ENCODE measurements at places on chromosomes 5 and 9. TPM values are rescaled to one million over a fixed set of nuclear protein-coding genes. Genes with fewer than 3 reads are reported as not detected.

Gene KCNV2
- total RNA-seq = not detected

Gene ECM2
- 9.6 TPM for total RNA-seq

Gene SPATA31C1
- total RNA-seq = not detected

Gene ERMP1
- total RNA-seq = 22.5 TPM

Gene SCGB3A2
- total RNA-seq = not detected

Gene RASGRF2
- 10.7 TPM for total RNA-seq

Gene GDF9
- total RNA-seq = not detected

Gene MARCHF11
- not detected for total RNA-seq

- no peaks in the 10 kb centered on the region for H3K36me3 ChIP-seq
- DNase-seq = no peak
- H3K27me3 ChIP-seq = no peaks in the 10 kb centered on the region
These were observed 139.0 kb downstream of the IRX1 start for GRCh38 chr5:3734632-3735031.

GRCh38 chr9:114031948-114032840 lies 45.9 kb downstream of the AMBP start:
- no peak overlapping the region for H3K27ac ChIP-seq
- no peaks in the 10 kb centered on the region for H3K4me1 ChIP-seq
- no peak overlapping the region for H3K4me3 ChIP-seq

DNA sequence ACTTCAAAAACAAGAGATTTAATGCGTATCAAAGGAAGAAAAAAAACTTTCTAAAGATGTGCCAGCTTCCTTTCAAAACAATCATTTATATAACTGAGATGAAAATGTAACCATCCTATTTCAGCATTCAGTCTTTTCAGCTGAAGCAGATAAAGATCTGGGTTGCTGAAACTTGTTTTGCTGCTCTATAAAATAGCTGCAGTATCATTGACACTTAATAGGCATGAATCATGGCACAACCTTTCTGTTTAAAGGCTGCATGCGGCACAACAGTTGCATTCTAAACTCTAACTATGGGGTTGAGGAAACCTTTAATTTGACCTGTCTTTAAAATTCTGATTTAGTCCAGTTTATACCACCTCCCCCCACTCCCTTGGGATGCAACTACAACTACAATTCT lies 196.7 kb downstream of the MPDZ start:
- H3K36me3 ChIP-seq = no peaks in the 10 kb centered on the region
- H3K27ac ChIP-seq = no peak overlapping the region
- no peaks in the 10 kb centered on the region for H3K27me3 ChIP-seq
- no peaks in the 10 kb centered on the region for H3K4me1 ChIP-seq
- no peak overlapping the region for H3K4me3 ChIP-seq
- DNase-seq = no peak

GRCh38 chr5:64147849-64148441 lies 17.7 kb upstream of the RNF180 start:
- no peaks in the 10 kb centered on the region for H3K36me3 ChIP-seq
- H3K4me3 ChIP-seq = no peak overlapping the region
- H3K4me1 ChIP-seq = no peaks in the 10 kb centered on the region

GRCh38 chr5:5278815-5279381 lies 138.8 kb downstream of the ADAMTS16 start:
- no peaks in the 10 kb centered on the region for H3K4me1 ChIP-seq
- no peaks in the 10 kb centered on the region for H3K27me3 ChIP-seq
- H3K4me3 ChIP-seq = no peak overlapping the region
- H3K27ac ChIP-seq = no peak overlapping the region
- no peaks in the 10 kb centered on the region for H3K36me3 ChIP-seq

DNA sequence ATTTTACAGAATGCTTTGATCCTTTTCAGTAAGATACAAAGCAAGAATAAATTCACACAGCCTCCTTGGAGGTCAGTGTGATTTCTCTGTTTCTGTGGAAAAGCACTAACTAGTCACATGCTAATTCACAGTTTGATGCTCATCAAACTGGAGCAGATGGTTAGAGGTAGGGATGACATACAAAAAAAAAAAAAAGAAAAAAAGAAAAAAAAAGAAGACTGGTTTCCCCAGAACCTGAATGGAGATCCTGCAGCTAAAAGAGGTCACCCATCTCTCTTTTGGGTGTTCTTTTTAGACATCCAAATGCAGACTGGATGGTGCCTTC lies 123.7 kb upstream of the ANKRD55 start:
- H3K4me3 ChIP-seq = no peak overlapping the region
- H3K4me1 ChIP-seq = no peaks in the 10 kb centered on the region
- DNase-seq = no peak

GRCh38 chr9:134234001-134234660 lies 69.8 kb upstream of the RNU6ATAC start:
- no peak overlapping the region for H3K27ac ChIP-seq
- no peak for DNase-seq
- no peaks in the 10 kb centered on the region for H3K27me3 ChIP-seq
- H3K4me1 ChIP-seq = peaks cover 17% of the 10 kb centered on the region

- no peaks in the 10 kb centered on the region for H3K27me3 ChIP-seq
- no peaks in the 10 kb centered on the region for H3K36me3 ChIP-seq
- DNase-seq = peak; percentile 52
- no peaks in the 10 kb centered on the region for H3K4me1 ChIP-seq
- no peak overlapping the region for H3K4me3 ChIP-seq
These were observed 41.4 kb upstream of the CCDC112 start for GRCh38 chr5:115337882-115338281.

DNA sequence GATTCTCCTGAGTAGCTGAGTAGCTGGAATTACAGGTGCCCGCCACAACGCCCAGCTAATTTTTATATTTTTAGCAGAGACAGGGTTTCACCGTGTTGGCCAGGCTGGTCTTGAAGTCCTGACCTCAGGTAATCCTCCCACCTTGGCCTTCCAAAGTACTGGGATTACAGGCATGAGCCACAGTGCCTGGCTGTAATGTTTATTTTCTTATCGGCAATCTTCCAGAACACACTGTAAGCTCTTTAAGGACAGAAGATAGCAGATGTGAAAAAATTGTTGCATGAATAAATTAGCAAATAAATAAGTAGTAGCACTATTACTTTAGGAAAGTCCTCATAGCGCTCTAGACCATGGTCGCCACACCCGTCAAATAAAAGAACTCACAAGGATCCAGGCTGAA lies 100.5 kb downstream of the ENC1 start:
- no peaks in the 10 kb centered on the region for H3K36me3 ChIP-seq
- DNase-seq = no peak
- H3K4me1 ChIP-seq = peaks cover 13% of the 10 kb centered on the region
- H3K27me3 ChIP-seq = no peaks in the 10 kb centered on the region

- H3K4me3 ChIP-seq = no peak overlapping the region
- H3K27me3 ChIP-seq = no peaks in the 10 kb centered on the region
- no peak overlapping the region for H3K27ac ChIP-seq
- H3K4me1 ChIP-seq = no peaks in the 10 kb centered on the region
- no peak for DNase-seq
These were observed 98.9 kb downstream of the CFAP95 start for GRCh38 chr9:69919461-69920061.

All from Peyer's patch (tissue), 4 donors.